ENCODE measurements at places on chromosomes 7 and 10.

- no peak for DNase-seq
These were observed 319.0 kb upstream of the NPSR1 start for GRCh38 chr7:34338961-34339526.

- no peak for DNase-seq
These were observed 19.4 kb upstream of the CABCOCO1 start for GRCh38 chr10:61643316-61643751.

DNA sequence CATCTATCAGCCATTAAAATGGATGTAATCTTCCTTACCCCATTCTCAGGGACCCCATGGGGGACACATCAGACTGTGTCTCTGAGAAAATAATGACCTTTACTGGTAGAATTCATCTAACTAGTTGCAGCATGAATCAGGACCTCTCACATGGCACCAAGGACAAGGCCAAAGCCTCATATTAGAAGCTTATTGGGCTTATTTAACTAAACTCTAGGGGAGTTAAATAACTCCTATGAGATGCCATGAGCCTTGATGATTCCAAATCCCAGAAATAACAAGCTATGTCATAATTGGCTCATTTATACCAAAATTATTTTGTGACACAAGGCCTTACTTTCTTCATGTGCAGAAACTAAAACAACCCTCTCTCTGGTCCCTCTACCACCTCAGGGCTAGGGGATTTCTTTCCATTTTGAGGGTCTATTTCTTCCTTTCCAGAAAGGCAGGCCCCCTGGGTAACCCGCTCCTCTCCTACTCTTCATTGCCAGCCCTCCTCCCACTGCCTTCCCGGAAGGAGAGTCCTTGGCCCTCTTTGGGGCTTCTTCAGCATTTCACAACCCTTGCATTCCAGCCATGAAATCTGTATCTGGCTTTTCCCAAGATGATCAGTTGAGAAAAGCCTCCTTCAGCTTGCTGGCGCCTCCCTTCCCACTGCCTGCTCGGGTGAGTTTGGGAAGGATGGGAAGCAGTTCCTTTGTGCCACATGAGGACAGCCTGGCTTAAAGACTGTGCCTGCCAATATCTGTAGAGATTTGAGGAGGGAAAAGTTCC is 41.8 kb upstream of the TRIM8 start:
- DNase-seq, result no peak

DNA sequence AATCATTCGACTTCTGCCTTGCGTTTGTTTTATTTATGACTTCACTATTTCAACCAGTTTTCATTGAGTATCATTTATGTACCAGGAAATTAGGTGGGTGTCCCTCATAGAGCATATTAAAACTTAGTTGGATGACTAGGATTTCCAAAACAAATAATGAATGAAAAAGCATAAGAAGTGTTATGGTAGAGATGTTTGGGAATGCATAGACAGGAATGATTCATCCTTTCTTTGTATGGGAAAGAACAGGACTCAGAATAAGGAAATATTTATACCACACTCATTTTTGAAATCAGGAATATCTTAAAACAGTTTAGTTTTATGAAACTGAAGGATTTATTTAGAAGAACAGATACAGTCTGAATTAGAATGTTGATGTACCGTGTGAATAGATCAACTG is 315.7 kb downstream of the EXOC4 start:
- no peak for DNase-seq

DNA sequence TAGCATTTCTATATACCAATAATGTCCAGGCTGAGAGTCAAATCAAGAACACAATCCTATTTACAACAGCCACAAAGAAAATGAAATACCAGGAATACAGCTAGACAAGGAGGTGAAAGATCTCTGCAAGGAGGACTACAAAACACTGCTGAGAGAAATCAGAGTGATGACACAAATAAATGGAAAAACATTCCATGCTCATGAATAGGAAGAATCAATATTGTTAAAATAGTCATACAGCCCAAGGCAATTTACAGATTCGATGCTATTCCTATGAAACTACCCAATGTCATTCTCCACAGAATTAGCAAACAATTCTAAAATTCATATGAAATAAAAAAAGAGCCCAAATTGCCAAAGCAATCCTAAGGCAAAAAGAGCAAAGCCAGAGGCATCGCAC is 116.8 kb upstream of the ZNF32 start:
- DNase-seq, result no peak

- DNase-seq, result no peak
These were observed 82.3 kb downstream of the UBE3C start for GRCh38 chr7:157220916-157221569.

DNA sequence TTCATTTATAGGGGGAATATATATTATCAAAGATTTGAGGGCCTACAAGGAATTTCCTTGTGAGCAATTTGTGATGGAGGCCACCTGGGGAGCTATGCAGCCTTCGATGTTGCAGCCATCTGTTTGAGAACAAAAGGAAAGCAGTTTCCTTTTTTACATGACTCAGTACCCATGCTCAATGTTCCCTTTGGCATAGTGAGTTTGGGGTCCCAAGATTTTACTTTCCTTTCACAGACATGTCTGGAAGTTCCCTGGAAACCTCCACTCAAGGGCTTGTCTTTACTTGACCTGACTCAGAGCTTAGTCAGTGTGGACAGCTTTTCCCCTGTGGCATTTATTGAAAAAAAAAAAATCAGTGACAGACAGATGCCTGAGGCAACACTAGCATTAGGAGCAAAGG is 73.5 kb upstream of the VIPR2 start:
- no peak for DNase-seq

DNA sequence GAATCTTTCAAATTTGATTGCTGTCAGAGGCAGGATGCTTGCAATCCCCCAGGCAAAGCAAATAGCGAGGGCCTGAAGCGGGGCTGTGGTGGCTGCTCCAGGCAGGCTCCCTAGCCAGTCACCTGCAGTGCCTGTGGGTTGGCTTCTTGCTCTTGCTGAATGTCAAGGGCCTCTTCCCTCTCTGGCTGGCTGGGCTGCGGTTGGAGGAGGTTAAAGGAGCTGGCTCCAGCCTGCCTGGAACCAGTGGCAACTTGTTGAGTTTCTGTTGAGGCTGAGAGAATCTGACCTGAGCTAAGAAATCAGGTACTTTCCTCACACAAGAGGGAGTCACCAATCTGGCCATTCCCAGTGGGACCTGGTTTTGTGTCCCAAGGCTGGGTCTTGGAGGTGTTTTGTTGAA is 134.7 kb downstream of the TMEM178B start:
- DNase-seq, result no peak

- DNase-seq, result no peak
These were observed 8.9 kb downstream of the HK1 start for GRCh38 chr10:69287181-69287580.

DNA sequence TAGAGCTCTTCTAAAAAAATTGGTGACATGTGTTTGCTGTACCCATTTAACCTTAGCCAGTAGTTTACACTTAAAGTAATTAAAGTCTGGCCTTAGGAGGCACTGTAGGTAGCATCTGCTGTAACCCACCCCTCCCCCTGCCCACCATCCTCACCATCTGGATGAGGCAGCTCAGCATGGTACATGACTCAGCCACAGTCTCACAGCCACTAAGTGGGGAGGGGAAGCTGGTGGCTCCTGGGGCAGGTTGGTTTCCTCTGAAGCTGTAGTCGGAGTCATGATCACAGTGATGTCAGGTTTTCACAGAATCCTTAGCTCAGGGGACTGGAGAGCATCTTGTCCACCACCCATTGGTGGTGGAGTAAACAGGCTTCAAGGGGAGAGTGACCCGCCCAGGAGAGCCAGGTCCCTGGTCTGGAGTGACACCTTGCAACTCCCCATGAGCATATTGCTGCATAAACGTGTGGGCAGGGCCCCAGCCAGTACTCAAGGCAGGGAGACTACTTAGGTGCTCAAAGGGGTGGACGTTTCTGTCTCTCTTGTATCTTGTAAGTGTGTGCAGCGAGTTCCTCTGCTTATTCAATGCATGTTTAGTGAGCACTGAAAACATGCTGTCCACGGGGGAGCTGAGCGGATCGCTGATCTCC is 125.9 kb downstream of the GRK5 start:
- no peak for DNase-seq

DNA sequence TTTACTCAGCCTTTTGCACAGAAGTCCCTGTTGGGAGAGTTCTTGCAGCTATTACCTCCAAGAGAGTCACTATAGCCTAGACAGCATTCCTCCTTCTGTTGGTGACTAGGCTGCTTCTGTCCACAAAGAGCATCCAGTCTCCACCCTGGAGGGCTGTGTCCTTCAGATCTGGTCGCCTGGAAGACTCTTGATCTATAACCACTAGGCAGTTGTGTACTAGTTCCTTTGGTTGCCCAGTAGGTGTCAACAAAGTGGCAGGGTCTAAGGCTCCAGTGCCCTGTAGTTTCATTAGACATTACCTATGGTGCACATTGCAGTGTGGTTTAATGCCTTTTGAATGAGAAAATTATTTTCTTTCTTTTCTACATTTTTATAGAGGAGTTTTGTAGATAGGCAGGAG is 11.3 kb upstream of the AKR1C2 start:
- no peak for DNase-seq

- no peak for DNase-seq
These were observed 25.1 kb upstream of the SVOPL start for GRCh38 chr7:138726288-138726687.

DNA sequence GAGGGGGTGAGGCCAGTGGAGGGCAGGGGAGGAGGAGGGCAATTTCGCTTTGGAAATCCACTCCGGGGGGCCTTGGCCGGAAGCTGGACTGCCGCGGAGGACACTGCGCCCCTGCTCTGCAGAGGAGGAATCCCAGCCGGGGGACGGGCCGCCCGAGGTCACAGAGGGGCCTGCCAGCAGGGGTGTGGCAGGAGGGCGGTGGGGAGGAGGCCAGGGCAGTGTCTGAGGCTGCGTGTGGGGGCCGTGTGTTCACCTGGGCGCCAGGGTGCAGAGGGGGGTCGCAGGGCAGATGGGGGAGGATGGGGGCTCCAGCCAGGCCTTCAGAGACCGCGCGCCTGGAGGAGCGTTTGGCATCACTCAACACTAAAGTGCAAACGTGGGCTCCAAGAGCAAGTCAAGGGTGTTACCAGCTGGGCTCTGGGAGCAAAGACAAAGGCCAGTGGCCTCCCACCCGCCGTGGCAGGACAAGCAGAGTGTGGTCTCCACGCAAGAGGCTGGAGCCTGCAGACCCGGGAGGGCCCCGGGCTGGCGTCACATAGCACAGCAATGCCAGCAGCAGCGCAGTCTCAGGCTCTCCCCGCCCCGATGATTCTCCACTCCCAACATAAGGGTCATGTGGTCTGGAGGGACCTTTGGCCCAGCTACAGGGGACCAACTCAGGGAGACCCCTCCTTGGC is 45.3 kb upstream of the DNAJB6 start:
- no peak for DNase-seq

DNA sequence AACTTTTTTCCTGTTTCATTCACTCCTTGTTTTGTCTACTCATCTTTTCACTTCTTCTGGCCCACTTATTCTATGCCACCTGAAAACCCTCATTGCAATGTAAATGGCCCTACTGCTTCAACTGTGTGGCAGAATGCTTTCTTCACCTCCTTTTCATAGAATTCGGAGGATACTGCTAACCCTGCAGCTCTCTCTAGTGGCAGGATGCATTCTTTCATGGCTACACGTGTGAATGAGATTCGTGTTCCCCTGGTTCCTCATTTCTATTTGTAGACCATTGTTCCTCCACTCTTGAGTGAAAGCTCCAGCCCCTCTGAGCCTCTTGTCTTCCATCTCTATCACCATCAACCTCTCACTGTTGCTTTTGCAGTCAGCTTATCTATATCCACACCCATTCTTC is 20.9 kb upstream of the CYP26C1 start:
- DNase-seq, result no peak

GRCh38 chr7:128830231-128831177 is at the start of gene FLNC:
FLNC (plus strand) TSS chr7:128830406; CDS start chr7:128830638, 232 bp downstream.
- peak; percentile 21 for DNase-seq

- DNase-seq, result no peak
These were observed 27.9 kb downstream of the EDRF1 start for GRCh38 chr10:125747417-125747816.

DNA sequence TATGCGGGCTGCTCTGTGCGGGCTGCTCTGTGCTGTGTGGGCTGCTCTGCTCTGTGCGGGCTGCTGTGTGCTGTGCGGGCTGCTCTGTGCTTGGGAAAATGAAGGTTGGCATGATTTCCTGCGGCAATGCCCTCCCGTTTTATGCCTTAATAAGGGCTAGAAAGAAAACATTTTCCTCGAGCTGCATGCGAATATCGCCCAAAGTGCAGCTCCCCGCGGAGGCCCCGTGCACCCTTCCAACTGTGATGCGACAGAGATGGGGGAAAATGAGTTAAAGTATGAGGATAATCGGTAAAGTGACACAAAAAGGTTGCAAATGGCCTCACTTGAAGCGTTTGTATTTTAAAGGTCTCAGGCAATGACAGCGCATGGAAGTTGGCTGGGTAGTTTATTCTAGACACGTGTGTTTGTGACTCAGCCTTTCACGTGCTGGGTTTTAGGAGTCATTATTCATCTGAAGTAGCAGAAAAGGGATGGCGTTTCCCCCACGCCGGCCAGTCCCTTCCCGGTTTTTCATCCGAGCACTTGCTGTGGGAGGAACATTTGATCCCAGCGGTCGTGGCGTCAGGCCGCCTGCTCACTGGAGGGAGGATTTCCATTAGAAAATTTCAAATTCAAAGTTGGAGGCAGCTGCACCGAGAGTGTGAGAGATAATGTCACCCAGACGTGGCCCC is 220.7 kb downstream of the ADARB2 start:
- DNase-seq, result no peak

DNA sequence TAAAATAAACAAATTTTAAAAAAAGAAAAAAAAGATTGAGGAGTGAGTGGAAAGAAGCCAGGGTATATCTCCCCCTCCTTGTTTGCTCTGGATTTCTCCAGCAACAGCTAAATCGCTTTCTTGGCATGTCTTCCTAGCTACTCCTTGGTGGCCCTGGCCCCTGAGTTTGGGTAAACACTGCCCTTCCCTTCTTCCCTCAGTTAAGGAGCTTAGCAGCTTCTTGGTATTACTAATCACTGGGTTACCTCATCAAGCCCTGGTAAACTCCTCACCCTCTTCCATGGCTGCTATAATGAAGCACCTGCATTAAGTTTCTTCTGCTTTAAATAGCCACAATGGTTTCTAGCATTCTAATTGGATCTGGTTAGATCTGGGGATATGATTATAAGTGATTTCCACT is 269.8 kb downstream of the FZD1 start:
- no peak for DNase-seq

DNA sequence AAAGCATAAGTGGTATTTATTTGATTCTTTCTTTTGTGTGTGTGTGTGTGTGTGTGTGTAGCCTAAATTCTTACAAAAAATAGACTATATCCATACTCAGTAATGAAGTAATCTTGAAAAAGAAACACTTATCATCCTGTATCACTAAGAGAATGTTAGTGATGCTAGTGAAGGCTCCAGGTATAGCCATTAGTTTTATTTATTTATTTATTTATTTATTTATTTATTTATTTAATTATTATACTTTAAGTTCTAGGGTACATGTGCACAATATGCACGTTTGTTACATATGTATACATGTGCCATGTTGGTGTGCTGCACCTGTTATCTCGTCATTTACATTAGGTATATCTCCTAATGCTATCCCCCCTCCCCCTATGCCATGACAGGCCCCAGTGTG is 436.0 kb downstream of the HTR7 start:
- DNase-seq, result no peak

GRCh38 chr7:151808400-151809145 is 68.3 kb downstream of the PRKAG2 start:
- no peak for DNase-seq

GRCh38 chr7:100867040-100867775 is at the start of gene TRIP6:
TRIP6 (plus strand) TSS chr7:100867387; CDS start chr7:100867498, 111 bp downstream.
- no peak for DNase-seq
